Liver (tissue), 10 donors: ENCODE measurements at places on chromosomes 3 and 15. TPM values are rescaled to one million over a fixed set of nuclear protein-coding genes. Genes with fewer than 3 reads are reported as not detected.
A peak's percentile ranks its signal among the peaks of the same experiment; 100 is the strongest.

SELENOS gene
- 25.8 TPM for total RNA-seq

- H3K4me3 ChIP-seq, result no peak overlapping the region
- no peaks in the 10 kb centered on the region for H3K27me3 ChIP-seq
- no peak for DNase-seq
- peaks cover 2% of the 10 kb centered on the region for H3K4me1 ChIP-seq
- no peak overlapping the region for H3K27ac ChIP-seq
These were observed 39.4 kb downstream of the KPNA1 start for GRCh38 chr3:122475316-122475715.

DNA sequence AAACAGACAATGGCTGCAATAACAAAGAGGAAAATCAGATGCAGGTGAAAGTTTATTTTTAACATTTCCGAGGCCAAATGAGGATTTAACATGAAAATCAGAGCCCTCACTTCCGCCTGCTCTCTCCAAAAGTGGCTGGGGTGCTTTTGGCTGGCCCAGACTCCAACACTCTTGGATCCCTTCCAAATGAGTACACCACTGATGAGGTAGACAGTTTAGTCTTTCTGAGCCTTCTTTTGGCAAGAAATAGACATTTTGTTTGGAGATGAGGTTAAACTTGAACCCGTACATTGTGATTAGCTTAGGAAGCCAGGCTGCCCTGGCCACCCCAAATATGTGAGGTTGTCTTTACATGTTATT is 51.0 kb upstream of the TRA2B start:
- no peak overlapping the region for H3K4me3 ChIP-seq
- no peaks in the 10 kb centered on the region for H3K27me3 ChIP-seq
- H3K4me1 ChIP-seq, result peaks cover under 1% of the 10 kb centered on the region
- no peak overlapping the region for H3K27ac ChIP-seq
- no peaks in the 10 kb centered on the region for H3K36me3 ChIP-seq

DNA sequence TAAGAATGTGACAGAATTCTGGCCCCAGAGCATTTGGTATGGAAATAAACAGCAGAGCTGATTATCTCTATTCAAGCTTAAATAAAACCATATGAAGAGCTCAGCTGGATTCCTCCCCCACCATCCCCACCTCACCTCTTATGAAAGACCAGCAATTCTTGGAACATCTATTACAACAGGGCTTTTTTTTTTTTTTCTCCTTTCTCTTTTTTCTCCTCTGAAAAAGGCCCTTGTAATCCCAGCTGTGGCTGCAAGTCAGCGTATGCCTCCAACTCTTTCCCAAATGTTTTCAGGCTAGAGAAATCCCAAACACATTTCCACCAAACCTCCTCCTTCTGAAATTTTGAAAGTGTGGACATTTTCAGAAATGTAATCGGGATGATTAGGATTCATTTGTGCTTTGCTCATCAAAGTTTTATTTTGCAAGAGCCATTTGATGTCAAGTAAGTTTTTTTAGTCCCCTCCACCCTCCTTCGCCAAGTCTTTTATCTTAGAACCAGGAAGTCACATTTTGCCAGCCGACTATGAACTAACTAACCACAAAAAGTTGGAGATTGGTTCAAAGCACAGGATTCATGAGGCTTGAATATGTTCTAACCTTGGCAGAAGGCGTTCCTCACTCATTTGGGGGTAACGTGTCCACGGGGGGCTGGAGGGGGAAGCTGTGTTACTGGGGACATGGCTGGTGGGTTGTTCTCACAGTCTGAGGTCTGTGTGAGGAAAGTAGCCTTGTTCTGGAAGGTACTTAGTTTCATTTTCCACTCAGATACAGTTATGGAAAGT is 142.0 kb upstream of the PDZRN3 start:
- DNase-seq, result no peak
- no peaks in the 10 kb centered on the region for H3K36me3 ChIP-seq
- H3K27me3 ChIP-seq, result no peaks in the 10 kb centered on the region
- no peak overlapping the region for H3K4me3 ChIP-seq

DNA sequence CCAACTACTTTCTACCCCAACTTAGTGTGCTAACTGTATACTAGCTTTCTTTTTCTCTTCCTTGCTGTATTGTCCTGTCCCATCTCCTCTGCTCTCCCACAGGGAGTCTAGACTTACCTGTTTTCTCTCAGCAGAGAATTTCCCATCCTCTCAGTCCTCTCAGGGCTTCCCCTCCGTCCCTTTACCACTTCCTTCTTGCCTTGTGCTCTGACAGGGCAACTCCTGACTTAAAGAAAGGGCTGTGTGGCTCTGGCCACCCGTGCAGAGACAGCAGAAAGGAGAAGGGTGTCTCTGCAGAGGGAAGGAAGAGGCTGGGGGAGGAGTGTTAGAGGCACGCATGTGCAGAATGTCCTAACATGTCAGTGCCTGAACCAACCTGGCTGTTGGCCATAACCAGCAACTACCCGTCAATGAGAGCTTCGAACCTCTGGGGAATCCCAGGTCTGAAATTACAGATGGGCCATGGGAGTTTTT is at the start of gene GCSAM:
GCSAM (minus strand) TSS at position 274 of the 474 bp plus-strand sequence; CDS start at position 146, 128 bp downstream.
- H3K4me1 ChIP-seq, result no peaks in the 10 kb centered on the region
- peaks cover 10% of the 10 kb centered on the region for H3K27me3 ChIP-seq
- H3K4me3 ChIP-seq, result no peak within 1 kb of the TSS
- no peak for DNase-seq
- H3K36me3 ChIP-seq, result no peaks in the 10 kb centered on the region
- no peak within 1 kb of the TSS for H3K27ac ChIP-seq

- no peak overlapping the region for H3K4me3 ChIP-seq
- H3K36me3 ChIP-seq, result peaks cover 4% of the 10 kb centered on the region
- no peak for DNase-seq
- H3K27ac ChIP-seq, result no peak overlapping the region
- peaks cover under 1% of the 10 kb centered on the region for H3K4me1 ChIP-seq
These were observed 6.6 kb downstream of the MAP2K5 start for GRCh38 chr15:67548862-67549651.

DNA sequence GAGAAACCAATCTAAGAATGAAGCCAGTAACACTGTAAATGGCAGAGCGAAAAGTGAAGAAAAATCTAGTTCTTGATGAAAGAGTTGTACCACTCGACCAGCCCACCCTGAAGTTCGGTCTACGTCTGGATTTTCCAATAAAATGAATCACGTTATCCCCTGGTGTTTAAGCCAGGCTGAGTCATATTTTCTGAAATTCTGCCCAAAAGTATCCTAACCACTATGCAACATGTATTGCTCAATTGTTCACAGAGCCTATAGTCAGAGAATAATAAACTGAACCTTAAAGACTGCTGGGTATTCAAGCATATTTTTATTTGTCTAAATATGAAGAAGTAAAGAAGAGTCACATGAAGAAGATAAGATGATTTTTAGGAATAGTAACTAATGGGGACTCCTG is 245.7 kb downstream of the FGF12 start:
- peaks cover 3% of the 10 kb centered on the region for H3K27me3 ChIP-seq
- H3K27ac ChIP-seq, result no peak overlapping the region
- no peaks in the 10 kb centered on the region for H3K4me1 ChIP-seq
- H3K36me3 ChIP-seq, result no peaks in the 10 kb centered on the region
- no peak overlapping the region for H3K4me3 ChIP-seq

- no peaks in the 10 kb centered on the region for H3K27me3 ChIP-seq
- no peak overlapping the region for H3K4me3 ChIP-seq
- no peaks in the 10 kb centered on the region for H3K36me3 ChIP-seq
- DNase-seq, result no peak
These were observed 67.6 kb upstream of the GADL1 start for GRCh38 chr3:30962084-30962483.

DNA sequence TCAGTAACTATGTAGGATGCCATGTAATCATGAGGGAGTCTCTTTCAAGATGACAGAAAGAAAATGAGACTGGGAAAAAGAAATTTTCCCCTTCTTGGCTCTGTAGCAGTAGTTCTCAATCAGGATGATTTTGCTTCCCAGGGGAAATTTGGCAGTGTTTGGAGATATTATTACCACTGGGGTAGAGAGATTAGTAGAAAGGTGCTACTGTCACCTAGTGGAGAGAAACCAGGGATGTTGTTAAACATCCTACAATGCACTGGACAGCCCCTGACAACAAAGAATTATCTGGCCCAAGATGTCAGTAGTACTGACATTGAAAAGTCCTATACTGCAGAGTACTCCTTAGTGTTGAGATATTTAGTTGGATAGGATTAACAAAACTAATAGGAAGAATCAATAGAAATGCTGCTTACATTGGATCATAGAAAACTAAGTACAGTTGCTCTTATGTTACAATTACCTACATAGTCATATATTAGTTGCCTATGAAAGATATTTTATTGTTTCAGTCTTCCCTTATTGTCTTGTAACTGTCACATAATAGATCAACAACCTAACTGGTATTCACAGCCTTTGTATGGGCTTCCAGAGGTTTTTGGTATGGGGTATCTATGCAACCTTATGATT is 433.3 kb downstream of the RAP2B start:
- H3K27me3 ChIP-seq, result no peaks in the 10 kb centered on the region
- no peak overlapping the region for H3K27ac ChIP-seq
- no peak for DNase-seq
- H3K4me1 ChIP-seq, result peaks cover 10% of the 10 kb centered on the region
- H3K36me3 ChIP-seq, result no peaks in the 10 kb centered on the region

NPAP1 gene
- total RNA-seq, result not detected

SETMAR gene
- total RNA-seq, result 9.7 TPM

- no peaks in the 10 kb centered on the region for H3K4me1 ChIP-seq
- no peak overlapping the region for H3K27ac ChIP-seq
- no peak for DNase-seq
These were observed 206.8 kb downstream of the MAGI1 start for GRCh38 chr3:65831733-65832425.

GRCh38 chr15:98650417-98651035 is 2.2 kb downstream of the IGF1R start:
- H3K4me1 ChIP-seq, result peaks cover 13% of the 10 kb centered on the region
- peaks cover 5% of the 10 kb centered on the region for H3K27me3 ChIP-seq
- H3K4me3 ChIP-seq, result peak overlapping the region; percentile 37
- no peaks in the 10 kb centered on the region for H3K36me3 ChIP-seq
- DNase-seq, result peak; percentile 44

DNA sequence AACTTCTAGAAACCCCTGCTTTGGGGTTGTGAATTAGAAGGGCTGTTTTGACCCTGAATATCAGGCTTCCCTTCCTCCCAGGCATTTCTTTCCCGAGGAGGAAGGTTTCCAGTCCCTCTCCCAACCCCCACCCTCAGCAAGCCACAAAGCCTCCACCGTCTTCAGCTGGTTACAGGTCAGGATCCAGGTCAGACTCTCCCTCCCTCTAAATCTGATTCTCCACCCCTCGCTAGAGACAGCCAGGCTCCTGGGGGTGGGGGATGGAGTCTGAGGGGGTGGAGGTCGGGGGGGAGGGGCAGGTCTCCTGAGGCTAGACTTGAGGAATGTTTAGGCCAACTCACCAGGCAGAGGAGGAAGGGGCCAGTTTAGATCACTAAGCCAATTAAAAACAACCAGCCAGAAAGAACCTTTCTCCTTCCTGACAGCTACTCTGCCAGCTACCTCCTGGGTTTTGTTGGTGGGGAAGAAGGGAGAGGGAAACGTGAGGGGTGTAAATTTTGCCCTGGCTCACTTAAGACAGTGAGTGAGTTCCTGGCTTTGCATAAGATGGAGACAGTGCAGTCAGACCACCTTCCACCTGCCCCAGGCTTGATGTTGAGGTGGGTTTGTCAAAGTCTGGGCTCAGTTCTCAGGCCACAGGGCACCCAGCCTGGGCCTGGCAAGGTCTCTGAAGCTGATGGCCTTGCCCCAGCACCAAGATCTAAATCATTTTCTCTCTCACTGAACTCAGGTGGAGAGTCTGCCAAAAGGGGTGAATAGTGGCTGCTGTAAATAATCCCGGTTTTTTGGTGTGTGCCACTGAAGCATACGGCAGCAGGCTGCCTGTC is 19.5 kb downstream of the BMF start:
- H3K36me3 ChIP-seq, result no peaks in the 10 kb centered on the region
- no peaks in the 10 kb centered on the region for H3K27me3 ChIP-seq
- DNase-seq, result no peak
- H3K4me3 ChIP-seq, result no peak overlapping the region
- no peak overlapping the region for H3K27ac ChIP-seq

PDZRN3 gene
- total RNA-seq, result 1.0 TPM

GRCh38 chr3:13023235-13023970 is 49.8 kb downstream of the IQSEC1 start:
- no peak overlapping the region for H3K4me3 ChIP-seq
- H3K4me1 ChIP-seq, result peaks cover 4% of the 10 kb centered on the region
- H3K27ac ChIP-seq, result no peak overlapping the region
- DNase-seq, result no peak
- no peaks in the 10 kb centered on the region for H3K36me3 ChIP-seq
- H3K27me3 ChIP-seq, result no peaks in the 10 kb centered on the region

DNA sequence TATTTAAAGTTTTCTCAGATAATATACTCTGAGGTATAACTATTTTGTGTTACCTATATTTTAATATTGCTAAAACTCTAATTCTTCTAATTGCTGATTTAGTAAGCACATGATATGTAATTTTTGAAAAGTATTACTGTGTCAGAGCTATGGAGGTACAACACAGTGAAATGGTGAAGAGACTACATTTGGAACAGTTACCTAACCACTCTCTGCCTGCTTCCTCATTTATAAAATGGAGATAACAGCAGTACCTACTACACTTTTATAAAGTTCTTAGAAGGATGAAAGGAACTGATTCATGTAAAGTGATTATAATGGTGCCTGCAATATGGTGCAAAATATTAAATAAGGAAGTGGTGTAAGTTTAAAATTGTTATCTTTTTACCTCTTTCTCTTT is 16.3 kb upstream of the NEK10 start:
- peaks cover 5% of the 10 kb centered on the region for H3K4me1 ChIP-seq
- no peaks in the 10 kb centered on the region for H3K36me3 ChIP-seq
- H3K27ac ChIP-seq, result no peak overlapping the region
- no peaks in the 10 kb centered on the region for H3K27me3 ChIP-seq
- no peak overlapping the region for H3K4me3 ChIP-seq
- DNase-seq, result no peak

DNA sequence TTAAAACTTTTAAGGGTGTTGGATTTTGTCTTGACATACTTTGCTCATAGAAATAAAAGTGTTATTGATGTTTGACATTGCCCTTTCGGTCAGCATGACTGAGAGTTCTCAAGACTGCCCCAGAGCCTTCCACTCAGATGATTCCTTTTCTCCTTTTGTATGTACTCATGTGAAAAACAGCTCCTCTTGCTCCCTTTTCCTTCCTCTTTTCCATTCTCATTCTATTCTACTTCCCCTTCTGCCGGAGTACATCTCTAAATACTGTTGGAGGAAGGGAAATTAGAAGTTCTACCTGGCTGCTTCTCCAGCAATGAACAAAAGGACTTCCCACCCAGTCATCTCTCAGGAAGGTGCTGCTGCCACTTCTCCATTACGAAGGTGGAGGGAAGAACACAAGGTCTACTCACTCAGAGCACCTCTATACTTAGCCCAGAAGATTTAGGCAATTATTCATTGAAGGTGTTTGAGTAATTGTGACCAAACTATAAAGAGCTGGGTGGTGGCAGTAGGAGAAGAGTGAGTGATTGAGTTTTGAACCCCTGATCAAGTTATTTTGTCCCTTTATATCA is 163.8 kb upstream of the MBNL1 start:
- no peaks in the 10 kb centered on the region for H3K4me1 ChIP-seq
- DNase-seq, result no peak
- no peaks in the 10 kb centered on the region for H3K27me3 ChIP-seq
